ENCODE measurements at places on chromosomes 3 and 15.

DNA sequence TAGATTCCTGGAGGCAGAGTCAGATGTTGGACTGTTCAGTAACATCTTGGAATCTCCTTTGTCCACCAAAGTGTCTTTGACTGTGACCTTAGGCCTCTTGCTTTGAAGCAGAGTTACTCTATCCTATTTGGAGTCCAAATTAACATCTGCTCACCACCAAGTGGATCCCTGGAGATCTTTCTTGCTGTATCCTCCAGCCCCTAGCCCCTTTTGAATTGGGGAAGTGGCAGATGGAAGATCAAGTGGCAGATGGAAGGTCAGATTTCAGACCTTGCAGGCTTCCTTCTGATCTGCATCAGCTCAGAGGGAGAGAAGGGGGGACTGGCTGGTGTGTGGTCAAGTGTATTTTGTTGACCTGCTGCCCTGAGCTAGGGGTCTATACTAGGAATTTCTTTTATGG, 125.0 kb upstream of the ROPN1 start:
- DNase-seq, result no peak

DNA sequence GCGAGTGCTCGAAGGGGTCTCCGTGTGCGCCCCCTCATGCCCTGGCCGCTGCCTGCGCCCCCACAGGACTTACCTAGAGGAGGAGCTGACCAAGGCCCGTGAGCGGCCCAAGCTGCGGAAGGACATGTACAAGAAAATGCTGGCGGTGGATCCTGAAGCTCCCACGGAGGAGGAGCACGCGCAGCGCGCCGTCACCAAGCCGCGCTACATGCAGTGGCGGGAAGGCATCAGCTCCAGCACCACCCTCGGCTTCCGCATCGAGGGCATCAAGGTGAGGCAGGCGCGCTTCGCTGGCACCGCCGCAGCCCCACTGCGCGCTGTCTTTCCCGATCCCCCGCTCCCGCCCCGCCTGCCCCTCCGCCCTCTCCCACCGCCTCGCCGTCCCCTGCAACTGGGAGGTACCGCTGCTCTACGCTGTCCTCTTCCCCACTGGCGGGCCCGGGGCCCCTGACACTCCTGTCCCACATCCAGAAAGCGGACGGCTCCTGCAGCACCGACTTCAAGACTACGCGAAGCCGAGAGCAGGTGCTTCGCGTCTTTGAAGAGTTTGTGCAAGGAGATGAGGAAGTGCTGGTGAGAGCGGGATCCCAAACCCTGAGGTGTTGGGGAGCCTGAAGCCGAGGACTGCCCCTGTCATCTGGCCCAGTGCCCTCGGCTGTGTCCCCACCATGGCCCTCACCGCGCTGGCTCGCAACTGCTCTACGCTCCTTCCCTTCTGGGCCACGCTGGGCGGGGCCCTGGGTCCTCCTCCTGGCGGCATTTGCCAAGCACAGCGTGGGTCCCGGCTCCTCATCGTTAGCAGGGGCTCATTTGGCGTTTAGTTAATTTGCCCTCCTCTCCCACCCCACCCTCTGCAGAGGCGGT, 8.5 kb downstream of the ITPKA start:
- no peak for DNase-seq

DNA sequence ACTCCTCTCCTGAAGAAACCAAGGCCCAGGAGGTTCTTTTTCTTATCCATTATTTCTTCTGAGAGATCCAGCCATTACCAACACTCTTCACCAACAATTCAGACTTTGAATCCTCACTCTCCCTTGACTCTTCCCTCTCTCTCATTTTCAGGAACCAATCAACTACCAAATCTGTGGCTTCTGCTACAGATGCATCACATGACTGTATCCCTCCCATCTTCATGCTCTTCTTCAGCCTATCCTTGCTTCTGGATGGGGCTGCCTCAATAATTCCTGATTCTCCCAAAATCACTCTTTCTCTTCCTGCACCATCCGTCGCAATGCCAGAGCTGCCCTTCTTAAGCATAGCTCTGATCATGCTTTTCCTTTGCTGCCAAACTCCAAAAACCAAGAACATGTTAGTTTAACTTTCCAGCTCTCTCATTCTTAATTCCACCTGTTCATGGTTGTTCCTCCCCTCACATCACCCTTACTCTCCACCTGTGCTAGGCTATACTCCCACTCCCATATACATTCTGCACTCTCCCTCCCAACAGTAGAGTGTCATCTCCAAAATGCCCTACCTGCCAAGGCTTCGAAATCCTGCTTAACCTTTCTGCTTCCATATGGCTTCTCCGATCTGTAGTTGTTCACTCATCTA, 13.5 kb downstream of the PLD1 start:
- DNase-seq, result no peak

- no peak for DNase-seq
Observed at GRCh38 chr15:80609512-80609946, 85.6 kb upstream of the ABHD17C start.

DNA sequence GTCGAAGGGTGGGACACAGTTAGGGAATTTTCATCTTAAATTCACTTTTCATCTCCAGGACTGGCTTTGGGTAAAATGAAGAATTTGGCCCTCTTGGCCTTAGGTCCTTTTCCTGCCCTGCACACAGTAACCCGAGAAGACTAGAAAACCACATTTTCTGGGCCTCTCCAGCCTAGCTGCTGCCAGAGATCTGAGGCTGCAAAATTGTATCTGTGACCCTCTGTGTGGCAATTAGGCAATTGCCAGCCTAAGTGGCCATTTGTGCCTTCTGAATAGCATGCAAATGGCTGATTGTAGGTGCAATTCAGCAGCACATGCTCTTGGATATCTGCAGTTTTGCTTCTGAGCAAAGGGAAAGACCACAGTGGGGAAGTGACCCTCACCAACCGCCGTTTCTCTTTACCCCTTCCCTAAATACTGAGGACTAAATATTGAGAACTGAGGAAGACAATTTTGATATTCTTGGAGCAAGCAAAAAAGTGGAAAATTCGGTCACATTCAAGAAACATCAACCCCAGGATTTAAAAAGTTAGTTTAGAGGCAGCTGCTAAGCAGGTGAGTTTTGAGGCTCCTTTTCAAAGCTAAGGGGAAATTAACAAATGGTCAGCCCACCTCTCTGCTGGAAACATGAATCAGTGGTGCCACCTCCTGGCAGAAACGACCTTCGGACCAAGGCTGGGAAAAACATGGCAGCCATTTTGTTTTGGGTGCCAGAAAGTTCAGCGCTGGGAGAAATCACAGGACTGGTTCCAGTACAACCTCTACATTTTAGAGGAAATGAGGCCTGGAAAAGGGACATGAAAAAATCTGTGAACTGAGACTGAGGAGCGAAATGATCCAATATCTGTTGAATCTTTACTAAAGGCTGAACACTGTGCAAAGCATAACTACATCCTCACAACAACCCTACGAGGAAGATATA, 56.6 kb upstream of the PRTG start:
- no peak for DNase-seq

DNA sequence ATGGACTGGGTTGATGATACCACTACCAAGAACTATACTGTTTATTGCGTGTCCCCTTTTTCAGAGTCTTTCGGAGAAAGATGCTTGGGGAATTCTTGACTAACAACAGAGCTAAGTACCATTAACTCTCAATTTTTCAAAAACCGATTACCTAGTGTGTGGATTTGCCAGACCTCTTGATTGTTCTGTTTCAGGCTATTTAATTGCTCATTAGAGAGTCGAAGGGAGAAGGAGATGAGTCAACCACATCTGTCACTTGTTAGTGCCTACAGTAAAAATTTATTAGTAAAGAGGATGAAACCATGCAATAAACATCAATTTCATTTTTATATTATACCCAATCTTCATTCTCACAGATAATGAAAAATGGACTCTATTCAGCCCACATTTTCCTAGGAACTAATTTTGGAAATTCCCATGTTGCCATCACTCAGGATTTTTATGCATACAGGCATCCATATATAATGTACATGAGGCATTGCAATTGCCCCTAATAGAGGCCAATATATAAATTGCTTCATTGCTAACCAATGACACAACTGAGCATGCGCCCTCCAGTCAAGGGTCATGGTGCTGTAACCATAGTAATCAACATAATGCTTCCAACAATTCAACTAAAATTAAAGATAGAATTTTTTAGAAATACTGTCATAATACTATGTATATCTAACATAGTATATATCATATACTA, 541.7 kb downstream of the TBL1XR1 start:
- no peak for DNase-seq

DNA sequence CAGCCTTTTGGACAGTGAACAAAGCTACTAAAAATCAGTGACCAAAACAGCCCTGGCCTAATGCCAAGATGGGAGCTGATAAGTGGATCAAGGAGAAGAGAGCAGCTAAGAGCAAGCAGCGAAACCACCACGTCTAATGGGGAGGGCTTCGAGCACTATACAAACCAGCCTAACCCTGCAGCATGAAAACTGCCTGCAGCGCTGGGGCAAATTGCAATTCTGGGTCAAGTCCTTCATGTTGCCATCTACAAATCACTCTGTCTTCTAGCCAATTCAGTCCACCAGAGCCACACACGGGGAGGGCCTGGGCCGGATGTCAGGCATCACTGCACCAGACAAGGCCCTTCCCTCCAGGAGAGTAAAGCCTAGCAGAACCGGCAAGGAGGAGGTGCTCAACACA, 30.5 kb upstream of the SPATA12 start:
- DNase-seq, result no peak

GRCh38 chr3:189772584-189772983, 141.4 kb downstream of the TP63 start:
- no peak for DNase-seq

- DNase-seq, result peak; percentile 18
Observed at GRCh38 chr15:77821188-77821958, 188.7 kb upstream of the LINGO1 start.

DNA sequence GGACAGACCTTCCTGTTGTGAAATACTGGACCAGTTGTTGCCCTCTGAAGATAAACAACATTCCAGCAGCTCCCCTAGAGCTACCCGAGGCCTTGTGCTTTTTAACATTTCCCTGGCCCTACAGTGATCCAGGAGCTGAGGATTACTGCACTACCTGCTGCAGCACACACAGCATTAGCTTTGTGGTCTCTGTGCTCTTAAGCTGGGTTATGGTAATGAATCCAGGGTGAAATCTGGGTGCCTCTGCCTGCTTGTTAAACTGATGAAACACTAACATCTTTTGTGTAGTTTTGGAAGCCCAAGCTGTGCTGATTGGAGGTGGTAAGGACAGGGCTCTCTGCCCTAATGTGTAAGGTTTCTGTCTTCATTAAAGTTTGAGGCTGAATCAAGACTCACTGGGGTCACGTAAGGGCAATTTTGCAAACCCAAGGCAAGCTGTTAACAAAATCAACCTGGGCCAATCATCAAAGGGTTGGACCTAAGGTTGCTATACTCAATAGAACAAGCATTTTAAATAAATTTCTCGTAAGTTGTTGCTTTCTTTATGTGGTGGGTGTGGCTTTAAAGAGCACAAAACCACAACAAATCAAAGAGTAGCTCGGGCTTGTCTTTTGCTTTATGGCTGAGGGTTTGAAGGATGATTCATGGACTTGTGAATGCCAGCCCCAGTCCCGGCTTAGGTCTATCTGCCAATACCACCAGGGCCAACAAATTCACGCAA, 183.9 kb downstream of the TPRG1 start:
- peak; percentile 11 for DNase-seq

- DNase-seq, result no peak
Observed at GRCh38 chr3:125641891-125642290, 46.6 kb upstream of the OSBPL11 start.

DNA sequence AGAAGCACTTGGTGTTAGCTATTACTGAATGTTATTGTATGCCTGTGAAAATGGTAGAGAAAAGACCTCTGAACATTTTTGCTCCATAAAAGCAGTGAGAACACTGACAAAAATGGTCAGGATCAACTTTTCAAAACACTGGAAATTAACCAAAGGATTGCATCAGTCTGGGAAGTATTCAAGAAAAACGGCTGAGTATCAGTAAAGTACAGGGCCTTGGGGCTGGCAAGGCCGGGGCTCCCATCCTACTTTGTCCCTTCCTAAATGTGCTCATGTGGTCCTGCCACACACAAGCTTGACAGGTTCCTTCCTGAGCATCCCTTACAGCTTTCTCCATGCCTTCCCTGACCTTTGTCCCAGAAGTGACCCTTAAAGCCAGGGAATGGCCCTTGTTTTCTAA, 84.0 kb downstream of the CFAP20DC start:
- no peak for DNase-seq

- DNase-seq, result no peak
Observed at GRCh38 chr3:152968388-152969024, 133.6 kb downstream of the P2RY1 start.

GRCh38 chr3:18656866-18657265, 231.7 kb upstream of the SATB1 start:
- no peak for DNase-seq

GRCh38 chr3:187737368-187738070, 7.7 kb downstream of the BCL6 start:
- no peak for DNase-seq

DNA sequence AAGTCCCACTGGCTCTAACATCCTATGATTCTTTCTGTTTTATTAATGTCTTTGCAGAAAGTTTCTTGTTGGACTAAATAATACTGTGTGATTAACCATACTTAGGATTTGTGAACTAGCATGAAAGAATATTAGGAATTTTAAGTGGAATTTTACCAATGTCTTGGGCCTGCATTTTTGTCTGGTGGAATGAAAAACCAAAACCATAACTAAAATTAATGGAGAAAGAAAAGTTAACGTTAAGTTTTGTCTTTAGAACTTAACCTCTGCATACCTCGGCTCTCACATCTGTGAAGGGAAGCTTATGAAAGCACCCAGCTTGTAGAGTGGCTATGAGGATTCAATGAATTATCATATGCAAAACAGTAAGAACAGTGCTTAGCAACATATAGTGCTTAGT, 6.5 kb downstream of the FBN1 start:
- no peak for DNase-seq

GRCh38 chr3:4996771-4997291, 17.6 kb downstream of the BHLHE40 start:
- DNase-seq, result no peak

- no peak for DNase-seq
Observed at GRCh38 chr15:68307131-68307928, 29.8 kb downstream of the FEM1B start.

- no peak for DNase-seq
Observed at GRCh38 chr3:112980080-112980479, 5.2 kb upstream of the CD200R1 start.

GRCh38 chr3:69999140-70000027, at the start of gene SAMMSON:
SAMMSON (plus strand) TSS chr3:69999733.
- peak; percentile 20 for DNase-seq

DNA sequence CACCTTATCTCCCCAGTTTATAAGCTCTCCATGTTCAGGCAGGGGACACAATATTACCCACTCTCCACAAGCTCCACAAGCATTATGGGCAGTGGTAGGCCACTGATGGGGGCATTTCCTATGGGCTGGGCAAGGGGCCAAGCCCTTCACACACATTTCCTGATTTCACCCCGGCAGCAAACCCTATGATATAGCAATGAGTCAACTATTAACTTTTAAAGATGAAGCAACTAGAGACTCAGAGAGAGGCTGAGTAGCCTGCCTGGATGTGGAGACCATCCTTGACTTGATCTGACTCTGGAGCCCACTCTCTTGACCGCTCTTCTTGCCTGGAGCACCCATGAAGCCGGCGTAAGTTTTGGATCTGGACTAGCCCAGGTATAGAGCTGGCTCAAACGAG, 27.4 kb downstream of the FOXL2NB start:
- no peak for DNase-seq

- DNase-seq, result no peak
Observed at GRCh38 chr3:134667956-134668355, 17.1 kb upstream of the KY start.
